ENCODE measurements at places on chromosomes 3 and 15.

GRCh38 chr3:40228792-40229350 is 80.6 kb upstream of the EIF1B start:
- DNase-seq, result no peak

DNA sequence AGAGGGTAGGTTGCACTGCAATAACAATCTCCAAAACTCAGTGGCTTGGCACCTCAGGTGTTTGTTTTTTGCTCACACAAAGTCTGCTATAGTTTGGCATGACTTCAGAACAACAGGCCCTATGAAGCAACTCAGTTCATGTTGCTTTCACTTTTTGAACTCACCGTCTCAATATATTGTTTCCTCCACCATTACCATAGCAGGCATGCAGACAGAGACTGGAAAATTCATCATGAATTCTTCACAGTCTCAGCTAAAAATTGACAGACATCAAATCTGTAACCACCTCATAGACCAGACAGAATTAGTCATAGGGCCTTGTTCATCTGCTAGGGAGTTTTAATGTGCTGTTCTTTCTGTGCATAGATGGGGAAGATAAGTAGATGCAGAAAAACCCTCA is 161.4 kb upstream of the POU1F1 start:
- no peak for DNase-seq

DNA sequence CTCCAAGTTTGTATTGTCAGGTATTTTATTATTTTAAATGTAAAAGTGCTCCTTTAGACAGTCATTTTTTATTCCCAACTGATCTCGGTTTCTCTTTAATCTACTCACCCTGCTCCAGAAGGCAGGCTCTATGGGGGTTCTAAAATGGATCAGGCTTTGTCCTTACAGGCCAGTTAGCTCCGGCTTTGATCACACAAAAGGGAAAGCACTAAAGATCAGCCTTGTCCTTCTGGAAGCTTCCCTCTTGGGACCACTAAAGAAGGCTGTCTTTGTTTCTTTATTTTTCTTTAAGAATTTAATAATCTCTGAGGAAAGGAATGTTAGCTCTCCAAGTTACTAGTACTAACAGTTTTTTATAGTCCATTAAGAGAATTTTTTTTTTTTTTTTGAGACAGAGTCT is 560.5 kb upstream of the ZNF717 start:
- DNase-seq, result no peak

DNA sequence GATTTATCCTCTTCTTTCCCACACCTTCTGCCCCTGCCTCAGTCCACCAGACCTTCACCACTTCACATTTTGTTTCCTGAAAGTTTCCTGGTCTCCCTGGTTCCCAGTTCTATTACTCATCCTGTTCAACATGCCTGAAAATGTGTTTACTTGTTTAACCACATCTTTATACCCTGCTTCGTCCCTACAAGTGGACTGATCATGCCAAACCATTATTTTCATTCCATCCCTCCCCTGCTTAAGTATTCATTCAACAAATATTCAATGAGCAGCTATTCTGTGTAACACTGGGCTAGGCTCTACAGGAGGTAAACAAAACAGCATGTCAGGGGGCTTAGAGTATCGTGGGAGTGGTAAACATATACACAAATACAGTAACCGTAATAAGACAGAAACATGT is 5.5 kb downstream of the MYO5A start:
- no peak for DNase-seq

DNA sequence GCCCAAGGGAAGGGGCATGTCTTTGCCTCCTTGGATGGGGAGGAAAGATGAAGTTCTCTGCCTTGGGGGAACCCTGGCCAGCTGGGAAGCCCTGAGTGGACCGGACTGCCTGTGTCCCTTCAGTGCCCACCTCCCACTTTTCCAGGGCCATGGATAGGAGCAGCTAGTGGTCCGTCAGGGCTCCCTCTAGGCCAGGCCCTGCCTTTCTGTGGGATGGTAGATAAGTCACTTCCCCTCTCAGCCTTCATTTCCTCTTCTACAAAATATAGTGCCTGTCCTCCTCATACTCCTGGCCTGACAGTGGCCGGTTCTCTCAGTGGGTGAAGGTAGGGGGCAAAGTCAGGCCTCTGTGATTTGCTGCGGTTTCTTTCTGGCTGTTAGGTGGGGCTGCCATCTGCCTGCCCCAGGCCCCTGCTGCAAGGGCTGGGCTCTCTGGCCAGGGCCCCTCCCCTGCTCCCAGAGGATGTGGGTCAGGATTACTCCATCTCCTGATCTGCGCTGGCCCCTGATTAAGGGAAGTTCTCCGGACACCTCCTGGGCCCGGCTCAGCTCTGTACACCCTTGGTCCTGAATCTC is 1.4 kb downstream of the PLEKHO2 start:
- DNase-seq, result peak; percentile 15

GRCh38 chr3:11556851-11557644 is 86.7 kb downstream of the VGLL4 start:
- DNase-seq, result no peak

DNA sequence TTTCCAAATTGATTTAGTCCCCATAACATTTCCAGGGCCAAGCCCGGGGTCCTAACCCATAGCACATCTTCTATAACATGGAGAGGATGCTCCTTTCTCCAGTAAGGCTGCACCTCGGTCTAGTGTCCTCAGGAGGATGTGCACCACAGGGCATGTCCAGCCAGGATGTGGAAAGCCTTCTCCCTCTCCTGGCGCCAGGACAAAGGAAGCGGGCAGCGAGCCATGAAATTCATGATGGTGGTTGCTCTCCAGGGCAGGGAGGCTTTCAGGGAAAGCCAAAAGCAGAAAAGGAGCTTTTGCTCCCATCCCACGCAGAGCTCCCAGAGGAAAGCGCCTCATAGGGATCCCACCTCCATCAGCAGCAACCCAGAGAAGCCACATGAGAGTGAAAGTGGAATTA is 220.0 kb downstream of the ADAMTSL3 start:
- no peak for DNase-seq

DNA sequence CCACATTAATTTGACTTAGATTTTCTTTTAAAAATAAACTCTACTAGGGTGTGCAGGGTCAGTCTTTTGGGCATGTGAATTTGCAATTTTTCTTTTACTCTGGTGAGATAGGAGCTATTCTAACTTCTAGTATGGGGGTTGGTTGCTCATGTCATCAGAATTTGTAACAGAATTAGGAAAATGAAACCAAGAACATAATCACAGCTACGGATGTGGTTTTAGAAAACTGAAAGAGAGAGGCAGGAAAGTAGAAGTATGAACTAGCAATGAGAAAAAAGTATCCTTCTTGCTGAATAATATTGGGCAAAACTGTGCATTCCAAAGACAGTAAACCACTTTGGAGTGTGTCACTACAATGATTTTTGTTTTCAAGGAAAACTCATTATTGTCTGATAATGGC is 43.3 kb downstream of the ADPGK start:
- DNase-seq, result no peak

DNA sequence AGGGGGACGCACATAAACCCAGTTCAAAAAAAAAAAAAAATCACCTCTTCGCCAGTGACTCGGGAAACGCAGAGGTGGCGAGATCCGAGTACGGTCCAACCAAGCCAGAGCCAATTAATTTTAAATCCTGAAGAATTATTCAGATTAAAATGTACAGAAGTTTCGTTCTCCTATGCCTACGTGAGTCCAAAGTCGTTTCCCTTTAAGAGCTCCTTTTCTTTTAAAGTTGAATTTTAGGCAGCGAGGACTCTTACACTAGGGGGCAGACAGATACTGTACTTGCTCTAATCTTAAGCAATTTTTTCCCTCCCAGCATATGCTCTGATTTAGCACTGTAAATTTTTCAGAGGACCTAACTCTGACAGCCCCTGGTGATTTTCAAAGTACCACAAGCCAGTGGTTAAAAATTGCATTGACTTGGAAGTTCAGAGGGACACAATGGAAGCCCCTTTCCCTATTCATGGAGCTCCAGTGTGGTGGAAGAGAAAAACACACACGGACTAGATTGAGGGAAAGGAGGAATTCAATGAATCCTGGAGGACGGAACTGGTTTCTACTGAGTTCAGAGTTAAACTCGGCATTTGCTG is 3.3 kb upstream of the NR2F2 start:
- DNase-seq, result no peak

DNA sequence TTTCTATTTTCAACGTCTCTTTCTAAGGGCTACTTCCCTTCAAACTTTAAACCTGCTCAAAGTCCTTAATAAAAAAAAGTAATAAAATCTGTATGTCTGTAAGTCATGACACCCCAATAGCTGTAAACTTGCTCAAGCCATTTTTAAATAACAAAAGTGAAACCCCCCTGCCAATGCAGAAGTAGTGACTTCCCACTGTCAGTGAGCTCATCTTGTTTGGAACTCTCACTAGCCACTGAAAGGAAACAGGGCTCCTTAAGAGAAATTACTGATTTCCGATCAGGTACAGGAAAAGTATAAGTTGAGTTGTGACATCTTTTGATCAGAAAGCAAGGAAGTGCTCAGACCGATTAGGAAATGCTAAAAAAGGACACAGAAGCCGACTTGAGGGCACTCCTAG is 27.6 kb upstream of the GPR171 start:
- DNase-seq, result no peak

- no peak for DNase-seq
These were observed 20.1 kb upstream of the CD47 start for GRCh38 chr3:108110934-108111333.

DNA sequence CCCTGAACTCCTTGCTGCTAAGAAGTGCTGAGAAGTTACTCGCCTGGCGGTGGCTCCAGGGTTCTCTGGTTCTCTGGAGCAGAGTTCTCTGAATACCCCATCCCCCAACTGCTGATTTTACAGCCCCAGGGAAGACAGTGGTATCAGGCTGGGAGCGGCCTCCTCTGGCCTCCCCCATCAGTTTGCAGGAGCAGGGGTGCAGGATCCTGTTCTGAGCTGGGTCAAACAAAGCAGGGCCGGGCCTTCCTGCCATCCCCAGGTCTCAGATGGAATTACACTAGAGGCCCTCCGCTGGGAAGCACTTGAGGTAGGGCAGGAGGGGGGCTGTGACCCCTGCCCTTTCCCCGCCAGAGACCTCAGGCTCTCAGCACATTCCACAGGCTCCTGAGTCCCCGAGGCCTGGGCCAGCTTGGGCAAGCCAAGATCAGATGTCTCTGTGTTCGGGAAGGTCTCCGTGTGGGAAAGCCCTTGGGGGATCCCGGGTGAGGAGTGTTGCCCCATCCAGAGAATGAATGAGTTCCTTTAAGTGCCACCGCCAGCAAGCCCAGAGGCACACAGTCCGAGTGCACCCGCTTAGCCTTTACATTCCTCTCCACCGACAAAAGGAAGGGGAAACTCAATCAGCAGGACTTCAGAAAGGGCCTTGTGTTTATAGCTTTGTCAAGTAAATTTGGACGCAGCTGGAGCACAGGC is 149.9 kb downstream of the LRRK1 start:
- no peak for DNase-seq

GRCh38 chr3:137110392-137110996 is 152.7 kb downstream of the IL20RB start:
- DNase-seq, result no peak

DNA sequence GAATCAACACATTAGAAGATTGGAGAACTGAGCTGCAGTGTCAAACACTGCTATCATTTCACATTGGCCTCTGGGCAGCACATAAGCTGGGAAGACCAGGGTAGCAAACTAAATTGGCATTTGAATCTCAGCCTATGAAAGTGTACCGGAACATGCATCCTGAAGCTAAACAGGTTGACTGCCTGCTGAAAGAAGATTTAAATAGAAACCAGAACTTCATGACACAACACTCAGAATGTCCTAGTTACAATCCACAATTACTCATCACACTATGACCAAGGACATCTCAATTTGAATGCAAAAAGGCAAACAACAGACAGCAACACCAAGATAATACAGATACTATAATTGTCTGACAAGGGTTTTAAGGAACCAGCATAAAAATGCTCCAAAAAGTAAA is 26.2 kb downstream of the TM2D3 start:
- DNase-seq, result no peak

DNA sequence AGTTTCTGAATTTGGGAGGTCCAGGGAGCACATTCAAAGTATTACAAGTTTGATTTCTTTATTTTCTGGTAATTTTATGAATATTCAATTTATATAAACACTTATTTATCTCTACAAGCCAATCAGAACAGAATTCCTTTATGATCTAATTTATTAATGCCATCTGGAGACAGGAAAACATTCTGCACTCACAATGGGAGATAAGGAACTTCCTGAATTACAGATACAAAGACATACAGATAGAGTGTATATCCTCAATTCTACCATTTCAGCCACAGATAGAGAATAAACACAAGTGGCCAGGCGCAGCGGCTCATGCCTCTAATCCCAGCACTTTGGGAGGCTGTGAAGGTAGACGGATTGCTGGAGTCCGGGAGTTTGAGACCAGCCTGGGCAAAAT is 86.0 kb downstream of the IQCH start:
- no peak for DNase-seq
